ENCODE measurements at places on chromosomes 16 and 17.
A peak's percentile ranks its signal among the peaks of the same experiment; 100 is the strongest.

GRCh38 chr17:1813088-1813487, 16.6 kb downstream of the SMYD4 start:
- no peak for ATAC-seq

DNA sequence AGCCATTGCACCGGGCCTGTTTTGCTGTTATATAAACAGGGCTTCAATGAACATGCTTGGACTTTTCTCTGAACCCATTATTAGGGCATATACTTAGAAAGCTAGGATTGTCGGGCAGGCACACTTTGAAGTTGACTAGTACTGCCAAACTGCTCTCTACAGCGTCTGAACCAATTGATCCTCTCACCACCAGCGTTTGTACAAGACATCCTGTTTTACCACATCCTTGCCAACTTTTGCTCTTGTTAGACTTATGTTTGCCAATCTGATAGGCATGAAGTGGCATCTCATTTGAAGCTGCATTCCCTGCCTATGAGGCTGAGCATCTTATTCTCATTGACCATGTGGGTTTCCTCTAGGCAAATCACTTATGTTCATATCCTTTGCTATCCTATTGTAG, 7.4 kb upstream of the PPP1R9B start:
- no peak for ATAC-seq

DNA sequence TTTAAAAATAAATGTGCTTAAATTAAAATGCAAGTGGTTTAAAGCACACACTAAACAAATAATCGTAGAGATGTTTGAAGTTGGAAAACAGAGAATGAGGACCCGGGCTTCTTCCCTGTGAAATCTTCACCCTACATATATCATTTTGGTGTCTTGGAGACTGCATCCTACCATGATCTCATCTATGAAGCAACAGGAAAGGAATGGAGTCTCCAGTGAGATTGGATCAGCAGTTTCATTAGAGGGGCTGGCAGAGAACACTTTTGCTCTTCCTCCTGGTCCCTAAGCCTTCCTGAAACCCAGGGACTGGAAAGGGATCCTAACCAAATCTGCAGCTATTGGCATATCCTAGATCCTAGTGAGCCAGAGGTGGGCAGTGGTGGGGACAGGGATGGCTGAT, 85.0 kb downstream of the GRIN2A start:
- ATAC-seq: no peak

GRCh38 chr17:72366626-72367025, 245.8 kb downstream of the SOX9 start:
- no peak for ATAC-seq

DNA sequence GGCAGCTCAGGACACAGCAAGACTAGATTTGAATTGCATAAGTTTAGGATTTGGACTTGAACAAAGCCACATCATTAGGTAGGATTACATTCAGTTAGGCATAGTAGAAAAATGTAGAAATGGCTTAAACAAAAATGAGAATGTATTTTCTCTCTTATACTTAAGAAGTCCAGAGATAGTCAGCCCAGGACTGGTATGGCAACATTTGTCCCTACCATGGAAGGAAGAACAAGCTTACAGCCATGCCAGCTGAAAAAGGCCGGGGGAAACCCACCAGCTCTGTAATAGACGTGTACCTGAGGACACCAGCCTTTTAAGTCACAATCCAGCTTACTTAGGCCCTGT, 11.2 kb upstream of the TMIGD1 start:
- ATAC-seq: no peak

- peak; percentile 22 for ATAC-seq
Measured at GRCh38 chr17:8153957-8154607, 1.9 kb upstream of the PER1 start.

GRCh38 chr17:41631025-41631897, 6.9 kb upstream of the KRT17 start:
- no peak for ATAC-seq

DNA sequence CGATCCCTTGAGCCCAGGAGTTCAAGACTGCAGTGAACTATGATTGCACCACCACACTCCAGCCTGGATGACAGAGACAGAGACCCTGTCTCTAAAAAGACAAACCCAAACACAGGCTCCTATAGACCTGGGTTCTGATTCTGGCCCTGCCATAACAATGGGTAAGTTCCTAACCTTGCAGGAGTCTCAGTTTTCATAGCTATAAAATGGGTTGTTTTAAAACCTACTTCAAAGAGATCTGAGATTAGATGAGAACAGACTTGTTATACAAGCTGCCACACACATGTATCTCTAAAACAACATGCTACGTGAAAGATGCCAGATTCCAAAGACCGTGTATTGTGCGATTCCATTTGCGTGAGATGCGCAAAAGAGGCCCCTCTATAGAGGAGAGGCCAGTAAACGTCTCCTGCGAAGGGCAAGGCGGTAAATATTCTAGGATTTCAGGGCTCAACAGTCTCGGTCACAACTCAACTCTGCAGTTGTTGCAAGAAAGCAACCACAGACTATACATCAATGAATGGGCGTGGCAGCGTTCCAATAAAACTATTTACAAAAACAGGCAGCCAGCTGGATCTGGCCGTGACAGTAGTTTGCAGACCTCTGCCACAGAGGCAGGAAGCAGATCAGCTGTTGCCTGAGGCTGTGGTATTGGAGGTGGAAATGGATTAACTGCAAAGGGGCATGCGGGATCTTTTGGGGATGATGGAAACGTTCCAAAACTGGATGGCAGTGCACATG, 5.9 kb downstream of the CORO7 start:
- no peak for ATAC-seq

- ATAC-seq: no peak
Measured at GRCh38 chr17:64083563-64084085, 46.3 kb downstream of the ERN1 start.

- no peak for ATAC-seq
Measured at GRCh38 chr17:8964801-8965393, 610 bp downstream of the PIK3R5 start.

DNA sequence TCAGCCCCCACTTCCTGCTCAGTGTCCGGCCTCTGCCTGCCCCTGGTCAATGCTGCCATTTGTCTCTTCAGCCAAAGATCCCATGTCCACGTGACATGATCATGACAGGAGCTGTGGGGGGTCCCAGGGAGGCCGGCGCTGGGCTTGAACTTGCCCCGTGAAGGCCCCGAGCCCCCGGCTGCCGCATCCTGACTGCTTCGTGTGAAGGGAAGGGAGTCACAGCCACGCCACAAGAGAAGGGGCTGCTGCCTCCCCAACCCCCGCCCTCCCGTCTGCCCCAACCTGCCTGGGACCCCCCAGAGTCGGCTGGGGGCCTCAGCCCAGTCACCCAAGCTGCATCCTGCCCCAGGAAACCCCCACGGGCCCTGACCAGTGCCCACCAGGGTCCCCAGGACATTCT, 14.3 kb upstream of the SSTR5 start:
- no peak for ATAC-seq

GRCh38 chr17:39404542-39405378, 3.3 kb upstream of the FBXL20 start:
- peak; percentile 19 for ATAC-seq

DNA sequence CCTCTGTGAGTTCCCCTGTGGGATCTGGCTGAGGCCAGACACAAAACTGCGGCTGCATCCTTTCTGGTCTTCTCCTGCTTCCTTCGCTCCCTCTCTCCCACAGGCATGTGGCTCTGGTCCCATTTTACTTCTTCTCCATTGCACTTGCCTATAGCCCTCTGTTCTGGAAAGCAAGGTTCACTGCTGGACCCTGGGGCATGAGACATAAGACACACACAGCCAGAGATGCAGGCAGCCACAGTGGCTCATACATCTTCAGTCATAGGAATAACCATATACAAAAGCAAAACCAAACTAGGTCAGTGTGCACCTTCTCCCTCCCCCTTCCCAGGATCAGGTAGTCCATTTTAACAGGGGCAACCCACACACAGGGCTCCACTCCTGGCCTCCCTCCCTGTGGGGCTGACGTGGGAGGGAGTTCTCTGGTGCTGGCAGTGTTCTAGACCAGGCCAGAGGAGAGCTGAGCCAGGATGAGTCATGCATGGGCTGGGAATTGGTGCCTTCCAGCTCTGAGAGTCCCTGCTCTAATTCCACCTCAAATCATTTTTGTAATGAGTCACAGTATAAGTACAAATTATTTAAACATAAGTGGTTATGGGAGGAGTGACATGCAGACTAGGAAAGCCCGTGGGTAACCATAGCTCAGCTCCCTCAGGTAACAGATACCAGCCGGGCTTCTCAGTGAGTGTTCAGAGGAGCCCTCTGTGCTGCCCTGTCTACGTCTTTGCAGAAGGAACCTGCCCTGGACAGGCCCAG, 58.0 kb downstream of the ASIC2 start:
- peak; percentile 99 for ATAC-seq

DNA sequence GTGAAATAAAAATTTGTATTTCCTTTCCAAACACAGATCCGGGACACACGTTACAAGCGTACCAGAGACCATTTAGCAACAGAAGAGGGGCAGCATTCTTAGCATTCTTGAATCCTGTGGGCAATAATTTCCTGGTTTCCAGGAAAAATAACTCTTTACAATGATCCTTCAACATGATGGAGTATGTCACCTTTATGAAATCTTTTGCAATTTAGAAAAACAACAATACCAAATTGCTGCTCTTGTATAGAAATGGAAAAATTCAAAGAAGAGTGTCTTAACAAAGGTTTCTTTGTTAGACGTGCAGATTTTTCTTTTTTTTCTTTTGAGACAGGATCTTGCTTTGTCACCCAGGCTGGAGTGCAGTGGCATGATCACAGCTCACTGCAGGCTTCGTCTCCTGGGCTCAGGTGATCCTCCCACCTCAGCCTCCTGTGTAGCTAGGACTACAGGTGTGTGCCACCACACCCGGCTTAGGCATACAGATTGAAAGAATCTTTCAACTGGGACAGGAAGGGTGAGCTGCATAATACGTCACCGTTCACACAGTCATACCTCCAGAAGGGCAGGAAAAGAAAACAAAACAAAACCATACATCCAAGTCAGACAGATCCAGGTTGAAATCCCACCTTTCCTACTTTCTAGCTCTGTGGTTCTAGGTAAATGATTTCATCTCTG, 10.8 kb upstream of the GCSH start:
- no peak for ATAC-seq

- ATAC-seq: no peak
Measured at GRCh38 chr17:14227052-14227451, 9.6 kb downstream of the CDRT15 start.

DNA sequence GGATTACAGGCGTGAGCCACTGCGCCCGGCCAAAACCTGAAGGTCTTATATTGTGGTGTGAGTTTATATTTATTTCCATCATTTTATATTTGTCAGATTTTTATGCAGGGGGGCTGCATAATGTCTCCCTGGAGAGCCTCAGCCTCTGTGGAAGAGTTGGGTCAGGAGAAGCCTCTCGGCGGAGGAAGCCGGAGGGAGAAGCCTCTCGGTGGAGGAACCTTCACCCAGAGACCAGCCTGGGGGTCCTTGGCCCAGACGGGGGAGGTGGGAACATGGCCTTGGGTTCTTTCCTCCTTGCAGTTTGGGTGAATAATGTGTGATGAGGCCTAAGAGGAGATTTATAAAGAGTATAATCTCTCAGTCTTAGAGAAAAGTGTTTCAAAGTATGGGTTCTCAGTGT, 22.4 kb upstream of the ZNF750 start:
- ATAC-seq: no peak

DNA sequence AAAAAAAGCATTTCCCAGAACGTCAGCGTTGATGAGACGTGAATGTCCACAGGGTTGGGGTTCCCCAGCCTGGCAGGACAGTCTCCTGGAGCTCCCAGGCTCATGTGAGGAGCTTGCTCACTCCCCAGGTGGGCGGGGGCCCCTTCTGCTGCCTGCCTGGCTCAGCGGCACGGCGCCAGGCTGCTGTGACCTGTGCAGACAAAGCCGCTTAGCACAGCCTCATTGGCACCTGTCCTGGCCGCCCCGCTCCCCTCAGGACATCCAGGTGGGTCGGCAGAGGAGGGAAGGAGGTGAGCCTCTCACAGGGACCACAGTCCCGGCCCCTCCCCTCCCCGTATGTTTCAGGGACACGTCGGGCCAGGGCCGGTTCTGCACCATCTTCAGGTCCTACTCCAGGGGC, 12.9 kb upstream of the WFIKKN1 start:
- no peak for ATAC-seq

DNA sequence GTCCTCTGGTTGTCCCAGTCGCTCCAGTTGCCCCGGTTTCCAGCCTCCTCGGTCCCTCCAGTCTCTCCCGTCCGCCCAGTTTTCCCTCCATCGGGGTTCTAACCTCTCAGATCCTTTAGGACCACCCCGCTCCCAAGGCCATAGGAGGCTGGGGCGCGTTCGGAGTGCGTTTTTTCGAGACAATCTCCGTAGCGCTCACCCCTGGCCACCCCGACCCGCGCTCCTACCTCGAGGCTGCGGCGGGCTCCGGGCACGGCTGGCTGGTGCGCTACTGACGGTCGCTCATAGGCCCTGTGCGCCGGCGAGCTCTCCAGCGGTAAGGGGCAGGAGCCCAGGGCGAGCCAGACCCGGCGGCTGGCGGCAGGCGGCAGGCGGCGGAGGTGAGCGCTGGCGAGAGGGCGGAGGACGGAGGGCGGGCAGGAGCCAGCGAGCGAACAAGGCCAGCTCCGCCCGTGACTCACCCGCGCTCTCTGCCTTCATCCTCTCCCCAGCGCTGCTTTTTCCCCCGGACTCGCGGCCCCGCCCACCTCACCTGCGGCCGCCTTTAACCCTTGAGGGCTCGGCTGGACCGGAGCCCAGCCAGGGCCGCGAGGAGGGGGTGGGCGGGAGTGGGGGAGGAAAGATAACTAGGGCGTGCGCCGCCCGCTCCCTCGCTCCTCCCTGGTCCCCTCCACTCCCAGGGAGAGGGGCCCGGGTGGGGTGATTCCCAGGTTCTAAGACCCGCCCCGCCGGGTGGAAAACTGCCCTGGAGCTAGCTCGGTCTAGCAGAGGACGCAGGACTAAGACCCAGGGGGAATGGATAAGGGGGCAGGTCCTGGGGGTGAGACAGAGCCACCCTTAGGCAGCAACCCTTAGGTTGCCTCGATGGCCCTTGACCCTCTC, at the start of gene SP6:
TSS of gene SP6 (minus strand) at position 472 of the 882 bp plus-strand sequence. CDS start 2,734 bp downstream, outside the sequence.
- ATAC-seq: peak; percentile 89

DNA sequence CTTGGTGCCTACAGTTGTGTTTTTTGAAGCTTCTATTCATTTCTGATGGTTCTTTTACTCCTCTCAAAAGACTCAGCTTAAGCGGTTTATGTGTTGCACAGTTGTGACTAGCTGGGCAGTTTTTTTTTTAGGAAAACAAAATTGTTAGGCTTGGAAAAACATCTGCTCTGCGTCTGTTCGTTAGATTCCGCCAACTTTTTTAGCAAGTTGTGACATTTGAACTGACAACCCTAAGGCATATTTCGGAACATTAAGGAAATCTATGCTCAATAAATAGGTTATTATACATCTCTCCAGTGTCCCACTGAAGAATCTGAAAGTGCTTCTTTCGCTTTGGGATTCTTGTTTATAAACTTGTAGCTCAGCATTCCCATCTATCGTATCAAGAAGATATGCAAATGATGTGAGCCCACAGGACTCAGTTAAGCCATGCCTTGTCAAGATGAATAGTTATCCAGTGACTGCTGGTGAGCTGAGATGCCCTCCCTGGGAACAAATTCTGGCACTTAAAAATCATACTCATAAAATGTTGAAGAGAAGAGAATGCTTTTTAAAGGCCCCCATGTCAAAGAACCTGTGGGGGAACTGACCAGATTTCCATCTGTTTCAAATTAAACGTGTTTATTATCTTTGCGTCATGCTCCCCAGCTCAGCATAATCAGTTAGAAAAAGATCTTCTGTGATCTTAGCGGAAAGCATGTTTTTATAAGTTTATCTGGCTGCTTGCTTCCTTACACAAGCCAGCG, 109.0 kb upstream of the FAM20A start:
- peak; percentile 39 for ATAC-seq

Measured in SK-N-SH treated with all-trans-retinoic acid at 6 μM for 48 hours (cell line).